Natural killer cell (primary cell): ENCODE measurements at places on chromosomes 16 and 17.

GRCh38 chr16:67460961-67461360 is 20.0 kb downstream of the ATP6V0D1 start:
- H3K27me3 ChIP-seq: no peaks in the 10 kb centered on the region
- DNase-seq: no peak
- peaks cover 19% of the 10 kb centered on the region for H3K36me3 ChIP-seq
- H3K27ac ChIP-seq: no peak overlapping the region
- H3K4me1 ChIP-seq: peaks cover 30% of the 10 kb centered on the region
- no peak overlapping the region for H3K4me3 ChIP-seq

DNA sequence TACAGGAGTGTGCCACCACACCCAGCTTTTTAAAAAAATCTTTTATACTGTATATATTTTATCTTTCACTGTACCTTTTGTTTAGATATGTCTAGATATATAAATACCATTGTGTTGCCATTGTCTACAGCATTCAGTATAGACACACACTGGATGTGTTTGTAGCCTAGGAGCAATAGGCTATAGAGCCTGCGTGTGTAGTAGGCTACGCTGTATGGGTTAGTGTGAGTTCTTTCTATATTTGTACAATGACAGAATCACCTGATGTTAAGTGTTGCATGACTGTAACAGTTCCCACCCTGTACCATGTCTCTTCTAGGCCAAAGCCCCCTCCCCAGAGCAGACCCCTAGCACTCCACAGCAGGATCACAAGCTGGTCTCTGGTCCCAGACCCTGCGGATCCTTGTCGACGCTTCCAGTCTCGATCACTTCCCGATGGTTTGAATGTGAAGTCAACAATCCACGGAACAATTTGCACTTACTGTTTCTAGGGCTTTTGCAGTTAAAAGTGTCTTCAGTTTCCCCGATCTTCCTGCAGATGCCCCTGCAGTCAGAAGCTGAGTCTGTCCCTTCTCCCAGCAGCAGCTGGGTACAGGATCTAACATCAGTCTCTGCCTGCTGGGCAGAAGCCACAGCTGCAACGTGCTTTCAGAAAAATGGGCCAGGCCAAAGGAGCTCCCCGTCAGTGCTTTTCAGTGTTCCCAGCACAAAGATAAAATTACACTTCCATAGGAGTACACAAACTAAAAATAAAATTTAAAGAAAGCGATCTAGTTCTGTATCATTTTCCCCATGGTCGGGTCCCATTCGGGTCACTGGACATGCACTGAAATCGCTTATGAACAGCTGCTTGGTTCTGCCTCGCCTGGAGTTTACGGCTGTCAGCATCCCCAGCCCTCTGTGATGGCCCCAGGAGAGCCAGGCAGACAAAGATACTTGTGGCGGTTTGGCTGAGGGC is 35.4 kb downstream of the ADAM11 start:
- H3K27me3 ChIP-seq: no peaks in the 10 kb centered on the region
- H3K27ac ChIP-seq: no peak overlapping the region
- no peak overlapping the region for H3K4me3 ChIP-seq
- no peaks in the 10 kb centered on the region for H3K36me3 ChIP-seq
- H3K4me1 ChIP-seq: no peaks in the 10 kb centered on the region
- DNase-seq: no peak

DNA sequence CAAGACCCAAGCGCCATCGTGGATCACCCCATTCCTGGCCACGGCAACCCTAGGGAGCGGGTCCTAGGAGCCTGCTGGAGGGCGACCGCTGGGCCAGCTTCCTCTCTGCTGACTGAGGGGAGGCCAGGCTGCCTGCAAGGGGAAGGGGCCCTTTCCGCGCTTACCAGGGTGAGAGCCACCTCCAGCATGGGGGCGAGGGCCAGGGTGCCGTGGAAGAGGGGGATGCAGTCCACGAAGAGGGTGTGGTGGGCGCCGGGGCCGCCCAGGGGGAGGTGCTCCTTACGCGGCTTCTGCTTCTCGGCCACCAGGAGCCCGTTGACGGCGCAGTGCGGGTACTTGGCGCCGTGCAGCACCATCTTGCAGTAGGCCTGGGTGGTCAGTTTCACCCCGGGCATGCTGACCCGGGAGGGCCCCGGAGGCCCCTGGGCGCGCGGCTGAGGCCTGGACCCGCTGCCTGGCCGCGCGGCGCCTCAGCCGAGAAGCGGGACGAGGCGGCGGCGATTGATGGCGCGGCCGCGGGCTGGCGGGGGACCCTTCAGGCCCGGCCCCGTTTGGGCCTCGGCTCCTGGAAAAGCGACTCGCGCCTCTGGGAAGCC is 345 bp downstream of the EMC8 start:
- peaks cover 37% of the 10 kb centered on the region for H3K36me3 ChIP-seq
- H3K4me1 ChIP-seq: peaks cover 20% of the 10 kb centered on the region
- no peaks in the 10 kb centered on the region for H3K27me3 ChIP-seq
- peak overlapping the region; percentile 24 for H3K27ac ChIP-seq
- peak overlapping the region; percentile 81 for H3K4me3 ChIP-seq
- peak; percentile 52 for DNase-seq

- no peak overlapping the region for H3K27ac ChIP-seq
- no peak for DNase-seq
- no peak overlapping the region for H3K4me3 ChIP-seq
- no peaks in the 10 kb centered on the region for H3K36me3 ChIP-seq
- no peaks in the 10 kb centered on the region for H3K4me1 ChIP-seq
These were observed 34.0 kb upstream of the ADAMTS18 start for GRCh38 chr16:77468831-77469230.

DNA sequence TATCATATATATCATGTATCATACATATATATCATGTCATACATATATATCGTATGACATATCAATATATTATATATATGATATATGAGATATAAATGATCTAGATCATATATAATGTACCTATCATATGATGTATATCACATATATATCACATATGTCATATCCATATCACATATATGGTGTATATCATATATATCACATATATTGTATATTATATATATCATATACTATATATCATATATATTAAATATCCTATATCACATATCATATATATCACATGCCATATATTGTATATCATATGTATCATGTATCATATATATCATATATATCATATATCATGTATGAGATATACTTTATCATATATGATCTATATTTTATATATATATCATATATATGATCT is 355.9 kb upstream of the RBFOX1 start:
- no peaks in the 10 kb centered on the region for H3K4me1 ChIP-seq
- H3K27ac ChIP-seq: no peak overlapping the region
- H3K4me3 ChIP-seq: no peak overlapping the region
- no peaks in the 10 kb centered on the region for H3K36me3 ChIP-seq
- DNase-seq: no peak
- no peaks in the 10 kb centered on the region for H3K27me3 ChIP-seq

DNA sequence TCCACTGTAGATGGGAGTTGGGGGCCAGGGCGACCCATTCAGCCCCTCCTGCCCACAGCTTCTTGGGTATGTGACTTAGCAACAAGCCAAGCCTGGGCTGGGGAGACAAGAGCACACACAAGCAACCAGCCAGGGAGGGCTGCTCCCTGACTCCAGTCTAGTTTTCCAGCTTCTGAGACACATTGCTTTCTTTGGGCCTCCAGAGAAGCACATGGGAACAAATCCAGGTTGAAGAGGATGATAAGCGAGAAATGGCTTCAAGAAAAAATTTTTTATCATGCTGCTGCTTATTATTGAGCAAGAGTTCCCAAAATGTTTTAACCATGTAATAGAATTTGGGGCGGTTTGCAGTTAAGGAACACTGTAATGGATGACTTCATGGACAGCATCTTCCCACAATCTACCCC is 173.7 kb downstream of the SOX9 start:
- H3K27ac ChIP-seq: no peak overlapping the region
- no peaks in the 10 kb centered on the region for H3K36me3 ChIP-seq
- DNase-seq: no peak
- H3K27me3 ChIP-seq: no peaks in the 10 kb centered on the region
- H3K4me1 ChIP-seq: no peaks in the 10 kb centered on the region
- no peak overlapping the region for H3K4me3 ChIP-seq

DNA sequence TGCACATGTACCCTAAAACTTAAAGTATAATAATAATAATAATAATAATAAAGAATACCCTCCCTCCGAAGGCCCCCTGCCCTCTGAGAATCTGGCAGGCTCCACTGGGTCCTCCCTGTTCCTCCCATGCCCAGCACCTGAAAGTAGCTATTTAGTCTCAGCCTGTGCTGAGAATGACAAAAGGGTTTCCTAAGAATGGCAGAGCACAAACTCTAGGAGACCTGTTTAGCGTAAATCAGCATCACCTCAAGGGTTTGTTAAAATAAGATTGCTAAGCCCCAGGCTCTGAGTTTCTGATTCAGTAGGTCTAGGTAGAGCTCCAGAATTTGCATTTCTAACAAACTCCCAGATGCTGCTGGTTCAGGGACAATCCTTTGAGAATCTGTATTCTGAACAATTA is 606.8 kb upstream of the CDH11 start:
- H3K4me1 ChIP-seq: no peaks in the 10 kb centered on the region
- H3K36me3 ChIP-seq: no peaks in the 10 kb centered on the region
- no peak for DNase-seq
- no peak overlapping the region for H3K27ac ChIP-seq
- no peak overlapping the region for H3K4me3 ChIP-seq
- peaks cover 2% of the 10 kb centered on the region for H3K27me3 ChIP-seq

- H3K27ac ChIP-seq: peak overlapping the region; percentile 77
- peak overlapping the region; percentile 69 for H3K4me3 ChIP-seq
- H3K4me1 ChIP-seq: peaks cover 14% of the 10 kb centered on the region
- H3K36me3 ChIP-seq: no peaks in the 10 kb centered on the region
These were observed 18.8 kb downstream of the SIAH1 start for GRCh38 chr16:48366165-48367093.

DNA sequence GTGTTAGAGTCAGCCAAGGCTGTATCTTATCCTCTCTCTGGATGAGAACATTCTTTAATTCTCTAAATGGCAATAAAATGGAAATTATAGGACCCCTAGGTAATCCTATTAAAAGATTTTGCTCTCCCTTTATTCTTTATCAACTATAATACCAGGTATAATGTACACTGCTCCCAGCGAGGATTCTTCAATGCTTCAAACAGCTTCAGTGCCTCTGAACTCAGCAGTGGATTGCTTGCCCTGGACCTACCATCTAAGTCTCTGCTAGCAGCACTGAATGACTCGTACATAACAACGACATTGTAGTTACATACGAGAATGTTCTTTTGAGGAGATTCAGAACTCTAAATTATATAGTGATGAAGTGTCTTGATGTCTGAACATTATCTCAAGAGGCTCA is 3.7 kb upstream of the OR3A2 start:
- no peak overlapping the region for H3K27ac ChIP-seq
- DNase-seq: no peak
- H3K4me3 ChIP-seq: no peak overlapping the region
- no peaks in the 10 kb centered on the region for H3K4me1 ChIP-seq
- H3K36me3 ChIP-seq: no peaks in the 10 kb centered on the region

DNA sequence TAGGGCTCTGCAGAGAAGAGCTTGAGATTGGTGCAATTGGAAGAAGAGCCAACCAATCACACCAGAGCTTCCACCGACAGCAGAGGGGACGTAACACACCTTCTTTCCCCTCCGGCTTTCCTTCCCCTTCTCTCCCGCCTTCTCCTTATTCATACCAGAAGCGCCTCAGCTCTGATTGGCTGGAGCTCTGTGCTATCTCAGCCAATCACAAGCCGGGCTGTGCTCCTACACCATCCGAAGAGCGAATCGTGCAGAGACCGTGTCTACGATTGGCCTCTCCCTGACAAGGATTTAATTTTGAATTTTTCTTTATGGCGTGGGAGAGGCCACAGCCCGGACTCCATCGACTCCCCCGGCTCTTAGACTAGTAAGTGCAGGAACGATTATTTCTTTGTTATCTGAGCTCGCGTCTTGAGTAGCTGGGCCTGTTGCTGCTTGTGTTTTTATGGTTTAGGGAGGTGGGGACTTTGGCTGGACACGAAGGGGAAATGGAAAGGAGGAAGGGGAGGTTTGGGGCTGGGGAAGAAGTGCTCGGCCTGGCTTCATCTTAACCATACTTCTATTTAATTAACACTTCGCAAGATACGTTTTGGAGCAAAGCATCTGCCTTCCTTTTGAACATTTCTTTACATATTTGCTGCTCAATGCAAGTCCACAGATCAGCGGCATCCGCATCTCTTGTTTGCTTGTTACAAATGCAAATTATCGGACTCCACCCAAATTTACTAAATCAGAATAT is at the start of gene PRR11:
Gene PRR11, plus strand, starts transcription at position 308 of the 739 bp plus-strand sequence. CDS start 14,007 bp downstream, outside the sequence.
- H3K27me3 ChIP-seq: no peaks in the 10 kb centered on the region
- peak within 1 kb of the TSS; percentile 84 for H3K4me3 ChIP-seq
- peak; percentile 99 for DNase-seq
- peaks cover 19% of the 10 kb centered on the region for H3K4me1 ChIP-seq

GRCh38 chr17:7929158-7930023 is at the start of gene KCNAB3:
Gene KCNAB3 (minus strand): TSS chr17:7929856. CDS start chr17:7929435, 421 bp downstream.
- H3K27me3 ChIP-seq: no peaks in the 10 kb centered on the region
- peaks cover 3% of the 10 kb centered on the region for H3K36me3 ChIP-seq
- H3K4me1 ChIP-seq: peaks cover 31% of the 10 kb centered on the region
- H3K27ac ChIP-seq: no peak within 1 kb of the TSS

DNA sequence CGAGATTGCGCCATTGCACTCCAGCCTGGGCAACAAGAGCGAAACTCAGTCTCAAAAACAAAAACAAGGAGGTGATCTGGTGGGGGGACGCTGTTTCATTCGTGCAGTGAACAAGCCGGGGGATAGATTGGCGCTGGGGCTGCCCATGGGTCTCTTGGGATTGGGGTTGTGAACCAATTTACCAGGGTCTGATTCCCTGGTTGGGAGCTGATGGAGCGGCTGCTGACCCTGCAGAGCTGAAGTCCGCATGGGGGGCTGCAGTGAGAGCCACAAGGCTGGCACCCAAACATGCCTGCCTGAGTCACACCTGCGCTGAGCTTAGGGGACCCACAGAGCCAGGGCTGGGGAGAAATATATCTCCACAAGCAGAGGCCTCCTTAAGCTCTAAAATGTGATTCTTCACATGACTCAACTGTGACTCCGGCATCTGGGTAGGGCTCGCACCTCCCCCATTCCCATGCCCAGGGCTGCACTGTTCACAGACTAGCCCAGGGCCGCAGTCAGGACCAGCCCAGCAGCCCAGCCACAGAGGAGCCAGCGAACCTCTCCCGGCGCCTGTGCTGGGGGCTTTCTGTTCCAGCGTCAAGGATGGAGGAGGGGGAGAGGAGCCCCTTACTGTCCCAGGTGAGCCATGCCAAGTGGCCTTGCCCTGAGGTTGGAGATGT is 5.0 kb downstream of the TSPAN10 start:
- no peak overlapping the region for H3K27ac ChIP-seq
- no peaks in the 10 kb centered on the region for H3K36me3 ChIP-seq
- no peak overlapping the region for H3K4me3 ChIP-seq
- no peaks in the 10 kb centered on the region for H3K27me3 ChIP-seq

- no peak overlapping the region for H3K4me3 ChIP-seq
- no peak overlapping the region for H3K27ac ChIP-seq
- no peaks in the 10 kb centered on the region for H3K4me1 ChIP-seq
- H3K36me3 ChIP-seq: no peaks in the 10 kb centered on the region
- H3K27me3 ChIP-seq: no peaks in the 10 kb centered on the region
- no peak for DNase-seq
These were observed 105.8 kb downstream of the TANC2 start for GRCh38 chr17:63071797-63072196.
